ENCODE measurements at places on chromosomes 1 and 21. TPM values are rescaled to one million over a fixed set of nuclear protein-coding genes. Genes with fewer than 3 reads are reported as not detected.

LRRC39 gene
- total RNA-seq, result 9.0 TPM

FMO1 gene
- 3.7 TPM for total RNA-seq

SLC16A4 gene
- 4.1 TPM for total RNA-seq

PLA2G2D gene
- not detected for total RNA-seq

HSD11B1 gene
- not detected for total RNA-seq

FAM163A gene
- total RNA-seq, result 0.41 TPM

HRNR gene
- not detected for total RNA-seq

NFASC gene
- 27.3 TPM for total RNA-seq

KMO gene
- 0.82 TPM for total RNA-seq

CELA3B gene
- total RNA-seq, result not detected

ANKRD35 gene
- total RNA-seq, result 0.82 TPM

GJA5 gene
- 1.6 TPM for total RNA-seq

PEAR1 gene
- 0.41 TPM for total RNA-seq

DCDC2B gene
- total RNA-seq, result not detected

MXRA8 gene
- total RNA-seq, result 10.2 TPM

RIIAD1 gene
- 9.8 TPM for total RNA-seq

CCDC181 gene
- total RNA-seq, result 7.3 TPM

TMEM81 gene
- 3.3 TPM for total RNA-seq

GPR161 gene
- total RNA-seq, result 76.2 TPM

WLS gene
- total RNA-seq, result 28.1 TPM

KCNJ6 gene
- total RNA-seq, result 7.7 TPM

Data from frontal cortex (tissue), 4 donors.